Activated naive CD4-positive, alpha-beta T cell treated with anti-CD3 and anti-CD28 coated beads, Interleukin-2, amount 50 U/mL, for 72 hours (primary cell): ENCODE measurements at places on chromosomes 5 and 9.

- DNase-seq = no peak
Observed at GRCh38 chr9:119284118-119284517, 85.1 kb downstream of the BRINP1 start.

DNA sequence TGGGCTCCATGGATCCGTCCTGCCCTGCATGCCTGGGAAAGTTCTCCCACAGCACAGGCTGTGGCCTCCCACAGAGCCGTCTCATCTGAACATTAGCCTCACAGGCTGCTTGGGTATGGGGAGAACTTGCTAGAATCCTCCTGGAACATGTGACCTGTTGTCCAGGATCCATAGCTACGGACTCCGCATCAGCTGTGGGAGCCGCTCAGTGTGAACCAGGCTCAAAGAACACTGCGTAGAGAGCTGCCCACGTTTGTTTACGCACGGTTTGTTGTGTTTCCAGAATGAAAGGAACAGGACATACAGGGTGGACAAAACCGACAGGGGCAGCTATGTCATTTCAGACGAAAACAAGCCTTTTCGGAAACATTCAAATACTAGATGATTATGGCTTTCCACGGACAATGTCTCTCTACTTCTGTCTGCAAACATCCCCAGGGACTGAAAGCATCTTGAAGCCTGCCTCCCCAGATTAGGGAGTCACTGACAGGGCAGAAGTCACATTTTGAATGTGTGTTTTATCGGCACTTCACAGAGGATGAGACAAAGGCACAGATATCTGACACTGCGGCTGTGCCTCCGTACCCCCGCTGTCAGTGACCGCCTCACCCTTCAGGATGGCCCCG lies 390.3 kb downstream of the GADD45G start:
- DNase-seq = no peak

GRCh38 chr5:146873186-146873917 lies 5.2 kb downstream of the PPP2R2B start:
- DNase-seq = no peak

DNA sequence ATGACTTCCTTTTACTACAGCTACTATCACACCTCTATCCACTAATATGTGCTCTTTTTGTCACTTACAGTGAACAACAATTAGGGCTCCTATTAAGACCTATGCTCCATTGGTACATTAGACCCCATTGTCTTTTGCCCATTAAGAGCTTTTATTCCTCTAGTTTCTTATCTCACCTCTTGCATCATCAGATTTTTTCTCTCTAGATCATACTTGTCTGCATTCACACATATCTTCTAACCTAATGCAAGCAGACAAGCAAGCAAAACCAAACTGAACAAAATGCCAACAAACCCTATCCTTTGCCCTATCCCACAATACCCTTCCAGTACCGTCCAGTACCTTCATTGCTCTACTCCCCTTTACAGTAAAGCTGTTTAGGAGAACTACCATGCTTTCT lies 10.1 kb upstream of the RBM27 start:
- no peak for DNase-seq

DNA sequence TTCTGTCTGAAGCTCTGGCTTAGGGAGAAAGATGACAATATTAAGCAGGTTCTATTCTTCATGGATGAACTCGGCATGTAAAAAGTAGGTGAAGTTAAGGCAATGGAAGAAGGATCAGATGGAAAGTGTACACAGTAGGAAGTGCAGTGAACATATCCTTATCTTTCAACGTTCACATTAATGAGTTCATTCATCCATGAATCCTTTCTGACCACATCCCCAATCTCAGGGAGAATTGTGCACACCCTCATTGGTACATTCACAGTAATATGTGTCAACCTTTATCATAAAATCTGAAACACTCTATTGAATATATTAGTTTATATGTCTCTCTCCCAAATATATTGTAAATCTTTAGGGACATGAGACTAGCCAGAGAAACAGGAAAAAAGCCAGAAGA lies 5.5 kb downstream of the GIN1 start:
- DNase-seq = no peak

GRCh38 chr9:128145951-128146351 lies 3.3 kb upstream of the LCN2 start:
- DNase-seq = no peak

DNA sequence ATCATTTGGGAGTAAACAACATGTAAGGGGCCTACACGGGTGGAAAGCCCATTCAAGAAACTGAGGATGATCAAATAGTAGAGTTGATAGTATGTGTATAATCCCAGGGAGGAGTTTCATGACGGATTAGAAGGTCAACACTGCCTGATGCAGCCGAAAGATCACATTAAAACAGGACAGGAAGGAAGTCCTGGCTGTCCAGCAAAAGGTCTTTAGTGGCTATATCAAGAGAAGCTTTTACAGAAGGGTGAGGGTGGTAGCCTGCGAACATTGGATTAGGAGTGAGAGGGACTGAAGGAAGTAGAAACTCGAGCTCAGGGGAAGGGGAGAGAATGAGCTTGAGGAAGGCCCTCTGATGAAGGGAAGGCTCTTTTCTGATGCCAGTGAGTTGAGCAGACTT lies 36.0 kb downstream of the DOCK8 start:
- no peak for DNase-seq

- DNase-seq = no peak
Observed at GRCh38 chr5:10317825-10318682, 10.4 kb upstream of the CMBL start.

GRCh38 chr5:65721720-65722574 lies at the start of the genes NLN and SGTB:
Gene NLN (plus strand): TSS chr5:65722205. CDS start chr5:65722374, 169 bp downstream.
Gene SGTB (minus strand): TSS chr5:65722109. CDS start chr5:65720807, 1,302 bp downstream.
- DNase-seq = peak; percentile 90

DNA sequence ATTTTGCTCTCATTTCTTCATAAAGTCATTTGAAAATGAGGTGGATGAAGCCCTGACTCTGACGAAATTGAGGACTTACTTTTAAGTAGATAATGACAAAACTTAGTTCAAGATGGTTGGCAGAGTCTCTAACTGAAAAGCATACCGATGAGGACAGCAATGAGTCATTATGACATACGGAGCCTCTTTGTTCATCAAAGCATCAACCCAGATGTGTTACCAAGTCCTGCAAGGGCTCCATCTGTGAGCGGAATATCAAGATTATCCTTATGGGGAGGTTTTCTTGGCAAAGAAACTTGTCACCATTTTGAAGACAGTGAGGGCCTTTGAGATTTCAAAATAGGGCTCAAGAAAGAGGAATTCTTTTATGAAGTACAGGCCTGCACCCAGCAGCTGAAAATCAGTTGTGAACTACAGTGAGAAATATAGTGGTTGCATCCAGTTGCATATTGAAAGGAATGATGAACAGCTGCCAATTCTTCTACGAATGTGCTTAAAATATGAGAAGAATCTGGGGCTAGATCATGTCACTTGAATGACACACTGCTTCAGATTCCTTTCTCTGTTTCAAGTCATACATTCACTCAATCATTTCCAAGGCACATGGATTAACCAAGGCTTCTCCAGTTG lies 86.6 kb upstream of the SLC24A2 start:
- no peak for DNase-seq

- no peak for DNase-seq
Observed at GRCh38 chr5:3324421-3325101, 271.1 kb upstream of the IRX1 start.

DNA sequence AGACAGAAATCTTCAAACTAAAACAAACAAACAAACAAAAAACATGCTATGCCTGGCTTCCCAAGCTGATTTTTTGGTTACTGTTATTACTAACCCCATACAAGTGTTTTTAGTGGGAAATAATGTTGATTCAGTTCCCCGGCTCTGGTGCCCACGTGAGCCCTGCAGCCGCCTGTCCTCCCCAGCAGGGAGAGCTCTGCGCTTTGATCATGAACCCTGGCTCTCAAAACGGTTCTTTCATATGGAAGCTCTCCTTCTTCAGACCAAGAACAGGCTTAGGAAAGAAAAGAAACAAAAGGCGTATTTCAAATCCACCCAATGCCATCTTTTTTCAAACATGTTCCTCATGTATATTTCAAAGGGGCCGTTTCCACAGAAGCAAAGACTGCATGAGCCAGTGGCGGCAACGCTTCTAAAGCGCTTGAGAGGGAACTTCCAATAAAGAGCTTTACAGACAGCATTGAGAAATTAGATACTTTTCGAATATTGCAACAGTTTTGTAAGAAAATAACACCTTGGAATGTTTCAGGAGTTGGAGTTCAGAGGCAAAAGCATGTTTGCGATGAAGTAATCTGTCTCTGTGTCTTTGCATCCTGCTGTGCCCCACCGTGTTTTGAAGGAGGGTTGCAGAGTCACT lies 74.8 kb downstream of the ICE1 start:
- DNase-seq = no peak

DNA sequence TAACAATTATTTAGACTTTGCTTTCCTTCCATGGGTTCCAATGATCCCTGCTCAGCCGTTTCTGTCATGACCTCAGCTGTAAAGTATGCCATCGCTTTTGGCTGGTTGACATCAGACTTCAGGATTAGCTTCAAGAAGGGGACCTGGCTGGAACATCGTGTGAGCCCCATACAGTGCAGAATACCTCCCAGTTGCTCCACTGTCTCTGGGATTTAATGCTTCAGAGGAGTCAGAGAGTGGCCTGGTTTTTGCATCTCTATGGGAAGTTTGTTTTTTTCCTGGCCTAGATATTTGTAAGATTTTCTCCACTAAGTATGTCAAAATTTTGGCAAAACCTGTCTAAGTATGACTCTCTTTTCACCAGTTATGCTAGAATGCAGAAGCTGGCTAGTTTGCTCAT lies 216.9 kb downstream of the GABBR2 start:
- no peak for DNase-seq

DNA sequence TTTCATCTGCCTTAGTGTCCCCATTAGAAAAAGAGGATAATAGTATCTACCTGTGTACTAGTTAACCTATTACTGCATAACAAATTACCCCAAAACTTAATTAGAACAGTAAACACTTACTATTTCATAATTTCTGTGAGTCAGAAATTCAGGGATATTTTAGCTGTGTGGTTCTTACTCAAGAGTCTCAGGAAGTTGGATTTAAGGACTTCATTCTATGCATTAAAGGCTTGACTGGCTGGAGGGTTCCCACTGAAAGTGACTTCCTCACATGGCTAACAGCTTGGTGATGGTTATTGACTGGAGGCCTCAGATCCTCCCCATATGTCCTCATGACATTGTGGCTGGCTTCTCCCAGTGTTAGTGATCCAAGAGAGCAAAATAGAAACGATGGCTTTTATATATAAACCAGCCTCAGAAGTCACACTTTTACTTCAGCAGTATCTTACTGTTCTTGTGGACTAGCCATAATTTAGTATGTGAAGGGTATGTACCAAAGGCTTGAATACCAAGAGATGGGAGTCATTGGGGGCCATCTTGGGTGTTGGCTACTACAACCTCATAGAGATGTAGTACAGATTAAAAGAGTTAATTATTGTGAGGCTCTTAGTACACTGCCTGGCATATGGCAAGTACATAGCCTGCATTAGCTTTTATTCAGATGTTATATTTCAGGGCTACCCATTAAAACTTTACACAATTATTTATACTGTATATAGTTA lies 9.9 kb downstream of the RAD23B start:
- no peak for DNase-seq

GRCh38 chr9:130331061-130331460 lies 65.5 kb downstream of the HMCN2 start:
- DNase-seq = no peak

- DNase-seq = peak; percentile 34
Observed at GRCh38 chr5:36079200-36079781, 12.6 kb upstream of the UGT3A2 start.

DNA sequence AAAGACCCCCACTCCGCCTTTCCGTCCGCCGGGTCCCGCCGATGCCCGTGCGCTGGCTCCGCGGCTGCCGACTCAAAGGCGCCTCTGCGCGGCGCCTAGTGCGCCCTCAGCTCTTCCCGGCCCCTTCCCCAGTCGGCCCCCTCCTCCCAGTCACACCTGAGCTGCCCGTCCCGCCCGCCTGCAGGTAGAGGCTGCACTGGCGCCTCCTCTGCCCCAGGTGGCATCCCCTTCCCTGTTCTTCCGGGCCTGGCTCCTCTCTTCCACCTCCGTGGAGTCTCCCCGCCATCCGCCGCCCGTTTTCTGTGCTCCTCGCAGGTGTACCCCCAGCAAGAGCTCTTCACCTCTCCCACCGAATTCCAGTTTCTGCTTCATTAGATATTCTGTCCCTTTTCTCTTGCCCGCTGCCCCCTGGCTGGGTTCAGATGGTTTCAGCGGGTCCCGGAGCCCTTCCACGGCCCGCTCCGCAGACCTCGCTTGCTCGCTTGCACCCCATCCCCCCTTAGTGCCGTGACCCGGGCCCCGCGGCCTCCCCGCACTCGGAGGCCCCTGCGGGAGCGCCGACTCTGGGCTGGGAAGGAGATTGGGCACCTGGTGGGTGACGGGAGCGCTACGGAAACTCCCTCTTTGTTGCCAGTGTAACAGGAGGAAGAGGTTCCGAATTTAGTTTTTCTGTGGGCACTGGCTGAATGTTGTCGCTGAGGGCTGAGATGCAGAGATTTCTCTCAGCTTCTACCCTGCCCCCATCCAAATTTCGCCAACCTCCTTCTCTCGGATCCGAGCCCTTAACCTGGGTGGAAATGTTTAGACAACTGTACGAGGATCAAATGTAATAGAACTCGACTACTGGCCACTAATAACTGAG lies 809 bp downstream of the SLC44A1 start:
- DNase-seq = peak; percentile 60

DNA sequence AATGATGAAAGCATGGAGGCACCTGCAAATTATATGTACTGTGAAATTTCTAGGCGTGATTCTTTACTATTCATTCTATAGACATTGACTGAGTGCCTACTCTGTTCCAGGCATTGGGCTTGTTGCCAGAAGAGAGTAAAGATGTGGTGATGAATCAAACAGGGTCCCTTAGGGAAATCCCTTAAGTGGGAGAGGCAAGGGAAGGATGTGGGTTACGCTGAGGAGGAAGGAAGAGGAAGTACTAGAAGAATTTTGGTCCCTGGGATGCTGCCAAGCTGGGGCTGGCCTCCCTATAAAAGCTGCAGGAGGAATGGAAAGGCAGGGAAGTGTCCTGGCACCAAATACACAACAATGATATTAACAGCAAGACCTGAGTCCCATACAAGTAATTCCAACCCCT lies 76.7 kb upstream of the SPOCK1 start:
- DNase-seq = no peak

DNA sequence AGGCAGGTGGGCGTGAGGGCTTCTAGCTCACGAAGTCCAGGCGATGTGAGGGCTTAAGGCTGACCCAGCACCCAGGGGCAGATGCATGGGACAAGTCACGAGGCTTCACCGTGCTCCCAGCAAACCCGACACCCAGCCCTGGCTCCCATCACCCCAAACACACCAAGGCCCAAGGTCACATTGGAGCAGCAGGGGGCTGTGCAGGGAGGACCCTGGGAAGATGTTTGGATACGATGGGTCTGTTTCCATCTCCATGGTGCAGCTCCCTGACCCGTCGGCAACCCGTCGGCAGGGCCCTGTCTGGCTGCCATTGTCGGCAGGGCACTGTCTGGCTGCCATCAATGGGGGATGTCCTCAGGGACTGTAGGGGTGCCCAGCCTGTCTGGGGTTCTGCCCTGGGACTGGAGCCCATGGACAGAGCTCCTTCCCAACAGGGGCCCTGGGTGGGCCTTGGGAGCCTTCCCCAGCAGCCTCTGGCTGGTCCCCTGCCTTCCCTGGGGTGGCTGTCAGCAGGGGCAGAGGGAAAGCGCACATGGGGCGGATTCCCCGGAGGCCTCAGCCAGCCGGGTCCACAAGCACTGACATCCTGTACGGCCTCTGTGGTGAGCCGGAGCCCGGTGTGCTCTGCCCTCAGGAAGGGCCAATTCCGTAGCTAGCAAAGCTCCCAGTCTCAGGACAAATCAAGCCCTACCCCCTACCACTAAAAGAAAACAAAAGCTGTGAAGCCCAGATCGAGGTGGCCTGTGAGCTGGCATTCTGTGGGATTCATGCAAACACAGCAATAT lies 47.1 kb downstream of the NACC2 start:
- DNase-seq = no peak

- DNase-seq = no peak
Observed at GRCh38 chr5:84438456-84438855, 53.8 kb upstream of the EDIL3 start.

- DNase-seq = no peak
Observed at GRCh38 chr5:14483504-14484157, 98.0 kb upstream of the OTULINL start.
